ENCODE measurements at places on chromosomes 2 and 18.
A peak's percentile ranks its signal among the peaks of the same experiment; 100 is the strongest.

DNA sequence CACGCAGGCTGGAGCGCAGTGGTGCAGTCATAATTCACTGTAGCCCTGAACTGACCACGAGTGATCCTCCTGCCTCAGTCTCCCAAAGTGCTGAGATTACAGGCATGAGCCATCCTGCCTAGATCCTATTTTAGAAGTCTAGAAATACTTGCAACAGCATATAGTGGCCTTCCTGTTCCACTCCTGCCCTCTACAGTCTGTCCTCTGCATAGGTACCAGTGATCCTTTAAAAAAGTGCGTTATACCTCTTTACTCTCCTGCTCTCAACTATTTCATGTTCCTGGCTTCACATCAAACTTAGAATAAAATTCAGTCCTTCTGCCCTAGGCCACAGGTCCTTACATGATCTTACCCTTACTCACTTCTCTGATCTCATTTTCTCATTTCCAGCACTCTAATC lies 6.0 kb downstream of the COMMD1 start:
- peak; percentile 6 for DNase-seq

DNA sequence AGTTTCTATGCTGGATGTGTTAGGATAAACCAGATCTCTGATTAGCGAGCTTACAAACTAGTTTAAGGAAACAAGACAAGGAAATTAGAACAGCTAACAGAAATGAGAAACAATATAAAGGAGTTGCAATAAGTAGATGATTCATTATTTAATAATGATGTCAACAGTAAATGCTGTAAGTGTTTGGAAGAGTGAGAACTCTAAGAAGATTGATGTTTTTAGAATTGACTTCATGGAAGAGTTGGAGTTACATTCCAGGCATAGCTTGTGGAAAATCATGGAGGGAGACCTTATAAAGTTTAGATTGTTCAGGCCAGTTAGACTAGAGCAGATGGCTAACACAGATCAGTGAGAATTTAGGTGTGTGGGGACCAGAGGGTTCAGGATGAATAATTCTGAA lies 32.6 kb downstream of the PPP1R1C start:
- DNase-seq: no peak

DNA sequence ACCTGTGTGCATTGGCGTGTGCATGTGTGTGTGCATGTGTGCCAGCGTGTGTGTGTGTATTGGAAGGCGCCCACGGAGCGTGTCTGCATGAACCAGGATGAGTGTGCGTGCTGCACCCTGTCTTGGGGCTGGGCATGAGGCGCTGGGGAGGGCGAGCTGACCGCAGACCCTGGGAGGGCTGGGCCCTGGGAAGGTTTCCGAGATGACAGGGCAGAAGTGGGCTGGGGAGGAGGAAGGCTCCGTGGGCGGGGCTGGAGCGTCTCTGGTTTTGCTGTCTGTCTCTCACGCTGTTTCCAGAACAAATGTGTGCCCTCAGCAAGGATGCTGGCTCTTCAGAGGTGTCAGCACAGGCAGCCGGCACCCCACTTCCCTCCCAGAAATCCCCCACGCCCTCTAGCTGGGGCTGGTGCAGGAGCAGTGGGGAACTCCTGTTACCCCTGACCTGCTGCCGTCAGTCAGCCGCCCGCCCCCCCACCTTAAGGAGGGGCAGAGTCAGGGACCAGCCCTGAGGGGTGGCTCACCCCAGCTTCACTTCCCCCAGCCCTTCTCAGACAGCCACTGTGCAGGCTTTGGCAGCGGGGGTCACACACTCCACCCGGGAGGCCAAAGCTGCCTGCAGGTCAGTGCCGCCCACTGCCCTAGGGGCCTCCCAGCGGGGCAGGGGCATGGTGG lies at the start of gene GPR35:
TSS of gene GPR35 (plus strand) at position 531 of the 672 bp plus-strand sequence. CDS start 4,473 bp downstream, outside the sequence.
- no peak for DNase-seq

- DNase-seq: no peak
These were observed 65.3 kb upstream of the CCDC68 start for GRCh38 chr18:55024564-55024963.

DNA sequence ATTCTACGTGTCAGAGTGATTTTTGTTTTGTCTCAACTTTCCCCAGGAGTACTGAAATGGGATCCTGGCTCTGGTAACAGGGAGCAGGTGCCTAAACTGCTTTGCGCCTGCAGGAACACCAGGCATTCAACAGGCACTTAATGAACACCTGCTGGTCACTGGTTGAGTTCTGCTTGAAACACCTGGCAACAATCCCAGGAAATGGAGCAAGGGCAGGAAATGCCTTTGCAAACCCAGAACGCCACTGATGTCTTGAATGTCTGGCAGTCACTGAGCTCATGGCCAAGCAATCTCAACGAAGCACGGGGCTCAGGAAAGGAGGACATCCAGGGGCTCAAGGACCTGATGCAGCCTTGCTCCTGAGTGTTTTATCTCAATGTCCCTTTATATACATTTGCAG lies 360.0 kb upstream of the RAB6C start:
- DNase-seq: no peak

DNA sequence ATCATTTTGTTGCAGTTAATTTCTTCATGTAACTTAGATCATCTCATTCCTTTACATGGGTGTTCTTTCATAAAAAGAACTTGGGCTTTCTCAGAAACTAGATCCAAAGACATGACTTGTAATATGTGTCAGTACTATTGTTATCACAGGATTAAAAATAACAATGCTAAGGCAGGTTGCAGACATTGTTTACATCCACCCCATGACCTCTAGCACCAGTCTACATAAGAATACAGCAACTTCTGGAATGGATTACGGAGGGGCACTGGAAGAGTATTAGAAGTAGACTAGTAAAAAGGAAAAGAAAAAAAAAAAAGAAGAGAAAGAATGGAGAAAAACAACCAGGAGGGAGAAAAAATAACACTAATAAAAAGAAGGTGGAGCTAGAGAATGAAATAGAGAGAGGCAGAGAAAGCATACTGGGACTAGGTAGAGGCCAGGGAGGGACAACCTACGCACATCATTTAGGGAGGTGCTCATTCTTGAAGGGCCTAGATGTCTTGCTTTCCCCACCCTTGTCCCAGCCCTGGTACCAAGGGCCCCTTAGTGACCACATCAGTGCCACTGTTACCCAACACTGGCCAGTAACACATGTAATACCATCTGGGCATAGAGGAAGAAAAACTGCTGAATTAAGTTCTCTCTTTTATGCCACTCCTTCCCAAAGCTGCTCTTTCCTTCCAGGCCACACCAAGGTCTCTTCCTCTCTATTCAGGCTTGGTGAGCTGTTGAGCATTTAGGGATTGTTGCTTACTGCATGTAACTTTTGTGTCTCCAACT lies 70.6 kb upstream of the KLF7 start:
- DNase-seq: no peak

GRCh38 chr18:39406941-39407340 lies 1841.3 kb upstream of the CELF4 start:
- DNase-seq: no peak

DNA sequence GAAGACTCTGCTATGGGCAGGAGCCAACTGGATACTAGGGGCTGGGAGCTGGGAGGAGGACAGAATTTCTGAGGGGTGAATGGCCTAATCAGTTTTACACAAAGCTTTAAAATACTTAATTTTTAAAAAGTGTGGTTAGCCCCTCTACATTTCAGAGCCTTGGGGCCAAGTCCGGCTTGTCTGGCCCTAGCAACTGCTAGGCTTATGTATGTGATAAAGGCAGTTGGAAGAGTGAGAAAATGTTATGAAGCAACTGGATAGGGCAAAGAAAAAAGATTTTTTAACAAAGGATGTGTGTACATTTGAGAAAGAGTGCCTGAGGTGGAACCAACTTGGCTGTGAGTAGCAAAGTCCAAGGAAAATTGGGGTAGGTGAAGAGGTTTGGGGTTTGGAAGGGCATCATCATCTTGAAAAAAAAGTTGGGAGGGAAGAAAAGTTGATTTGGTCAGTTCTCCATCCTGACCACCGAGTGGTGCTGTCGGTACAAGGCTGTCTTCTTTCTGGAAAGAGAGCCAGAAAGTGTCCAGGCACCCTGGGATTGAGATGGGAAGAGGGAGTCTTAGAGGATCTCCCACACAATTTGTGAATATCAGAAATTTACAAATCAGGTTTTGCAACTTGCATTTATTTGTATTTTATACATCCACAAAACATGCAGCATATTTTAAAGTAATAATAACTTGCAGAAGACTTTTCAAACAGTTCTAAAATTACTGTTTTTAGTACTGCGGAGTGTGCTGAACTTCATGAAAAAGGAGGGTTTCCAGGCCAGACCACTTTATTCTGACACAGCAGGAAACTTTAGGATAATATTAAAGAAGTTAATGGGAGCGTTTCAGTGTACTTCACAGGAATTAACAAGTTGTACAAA lies 10.5 kb upstream of the CDK15 start:
- DNase-seq: peak; percentile 26

DNA sequence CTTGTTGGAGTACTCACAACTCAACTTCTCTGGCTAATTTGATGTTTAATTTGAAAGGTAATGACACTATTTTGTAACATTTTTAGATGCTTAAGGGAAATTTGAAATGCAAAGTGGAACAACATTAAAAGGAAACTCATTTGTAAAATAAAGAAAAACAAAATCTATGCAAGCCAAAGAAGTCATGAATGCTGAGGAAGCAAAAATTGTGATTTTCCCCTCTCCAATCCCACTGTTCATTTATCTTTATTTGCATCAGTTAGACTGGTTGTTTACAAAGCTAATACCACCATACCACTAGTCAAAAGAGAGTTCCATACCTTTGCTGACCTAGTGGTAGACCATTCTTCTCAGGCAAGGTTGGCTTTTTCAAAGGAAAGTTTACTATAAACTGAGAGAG lies 2.2 kb upstream of the B4GALT6 start:
- no peak for DNase-seq

DNA sequence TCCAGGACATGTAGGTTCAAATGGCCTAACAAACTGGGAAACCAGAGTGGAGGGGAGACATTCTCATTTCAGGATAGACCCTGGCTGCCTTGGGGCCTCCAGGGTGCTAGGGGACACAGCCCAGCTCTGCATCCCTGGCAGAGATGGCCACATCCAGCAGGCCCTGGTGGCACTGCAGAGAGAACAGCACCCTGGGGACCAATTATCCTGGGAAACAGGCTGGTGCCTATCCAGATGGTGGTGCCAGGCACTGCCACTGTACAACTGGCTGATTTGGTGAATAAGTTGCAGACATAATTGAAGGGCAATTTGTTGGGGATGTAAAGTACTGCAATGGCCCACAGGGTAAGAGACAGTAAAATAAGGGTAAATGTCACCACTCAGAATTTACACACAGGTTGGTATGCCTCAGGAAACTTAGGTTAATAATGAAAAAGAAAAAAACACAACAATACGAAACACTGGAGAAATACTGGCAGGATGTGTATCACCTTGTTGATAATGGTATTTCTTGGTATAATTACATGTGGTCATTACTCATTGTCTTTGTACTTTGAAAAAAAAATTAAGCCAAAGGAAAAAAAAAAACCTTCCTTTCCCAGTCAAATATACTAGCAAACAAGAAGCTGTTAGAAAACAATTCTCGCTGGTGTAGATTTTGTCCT lies 12.8 kb upstream of the SFTPB start:
- peak; percentile 91 for DNase-seq

GRCh38 chr18:43830947-43831346 lies 553.7 kb upstream of the SYT4 start:
- no peak for DNase-seq

GRCh38 chr2:15647622-15648590 lies 56.2 kb downstream of the DDX1 start:
- no peak for DNase-seq

GRCh38 chr2:23823863-23824262 lies 103.1 kb downstream of the ATAD2B start:
- DNase-seq: no peak

- DNase-seq: no peak
These were observed 73.6 kb upstream of the ZNF804A start for GRCh38 chr2:184524551-184525382.

GRCh38 chr18:79786786-79787526 lies 10.8 kb upstream of the KCNG2 start:
- DNase-seq: no peak

DNA sequence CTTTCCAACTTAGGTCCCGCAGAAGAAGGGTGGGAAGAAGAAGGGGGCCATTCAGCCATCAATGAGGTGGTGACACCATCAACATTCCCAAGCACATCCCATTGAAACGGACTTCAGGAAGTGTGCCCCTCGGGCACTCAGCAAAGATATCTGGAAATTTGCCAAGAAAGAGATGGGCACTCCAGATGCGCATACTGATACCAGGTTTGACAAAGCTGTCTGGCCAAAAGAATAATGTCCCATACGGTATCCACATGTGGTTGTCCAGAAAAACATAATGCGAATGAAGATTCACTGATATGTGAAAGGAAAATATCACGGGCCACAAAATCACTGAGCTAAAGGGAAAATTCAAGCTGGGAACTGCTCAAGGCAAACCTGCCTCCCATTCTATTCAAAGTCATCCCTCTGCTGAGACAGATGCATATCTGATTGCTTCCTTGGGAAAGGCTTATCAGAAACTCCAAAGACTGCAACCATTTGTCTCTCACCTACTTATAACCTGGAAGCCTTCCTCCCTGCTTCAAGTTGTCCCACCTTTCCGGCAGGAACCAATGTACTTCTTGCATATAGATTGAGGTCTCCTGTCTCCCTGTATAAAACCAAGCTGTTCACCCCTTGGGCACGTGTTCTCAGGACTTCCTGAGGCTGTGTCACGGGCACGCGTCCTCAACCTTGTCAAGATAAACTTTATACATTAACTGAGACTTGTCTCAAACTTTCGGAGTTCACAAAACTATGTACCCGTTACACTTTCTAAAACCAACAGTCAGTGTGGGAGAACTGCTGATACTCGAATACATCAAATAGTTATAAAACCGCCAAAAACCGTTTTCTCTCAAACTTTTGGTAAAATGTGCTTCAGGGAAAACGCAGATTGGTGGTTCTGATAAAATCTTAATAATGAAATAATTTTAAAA lies 1.3 kb upstream of the PDK1 start:
- no peak for DNase-seq

Measured in NCI-H1694 treated with DMSO at 0.1 percent for 48 hours (cell line).